ENCODE measurements at places on chromosomes 1 and 21. TPM values are rescaled to one million over a fixed set of nuclear protein-coding genes. Genes with fewer than 3 reads are reported as not detected.

The CYP4Z1 gene
- polyA plus RNA-seq = not detected

The DHRS3 gene
- 12.3 TPM for polyA plus RNA-seq

- DNase-seq = no peak
Measured at GRCh38 chr1:113210248-113210647, 137.2 kb downstream of the LRIG2 start.

DNA sequence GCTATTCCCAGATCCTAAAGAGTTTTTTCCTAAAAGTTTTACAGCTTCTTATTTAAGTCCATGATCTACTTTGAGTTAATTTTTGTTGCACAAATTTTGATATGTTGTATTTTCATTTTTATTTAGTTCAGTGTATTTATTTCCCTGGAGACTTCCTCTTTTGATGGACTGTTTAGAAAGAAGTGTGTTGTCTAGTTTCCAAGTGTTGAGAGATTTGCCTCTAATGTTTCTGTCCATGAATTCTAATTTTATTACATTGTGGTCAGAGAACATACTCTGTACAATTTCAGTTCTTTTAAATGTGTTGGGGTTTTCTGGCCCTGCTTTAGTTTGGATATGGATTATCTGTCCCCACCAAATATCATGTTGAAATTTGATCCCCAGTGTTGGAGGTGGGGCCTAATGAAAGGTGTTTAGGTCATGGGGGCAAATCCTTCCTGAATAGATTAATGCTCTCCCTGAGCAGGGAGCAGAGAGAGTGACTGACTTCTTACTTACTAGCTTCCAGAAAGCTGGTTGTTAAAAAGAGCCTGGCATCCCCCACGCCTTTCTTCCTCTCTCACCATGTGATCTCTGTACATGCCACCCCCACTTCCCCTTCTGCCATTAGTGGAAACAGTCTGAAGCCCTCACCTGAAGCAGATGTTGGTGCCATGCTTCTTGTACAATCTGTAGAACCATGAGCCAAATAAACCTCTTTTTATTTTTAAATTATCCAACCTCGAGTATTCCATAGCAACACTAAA is 4.6 kb downstream of the CHD1L start:
- DNase-seq = no peak

Data from muscle of arm (tissue), 14 donors.